ENCODE measurements at places on chromosomes 3 and 15.

DNA sequence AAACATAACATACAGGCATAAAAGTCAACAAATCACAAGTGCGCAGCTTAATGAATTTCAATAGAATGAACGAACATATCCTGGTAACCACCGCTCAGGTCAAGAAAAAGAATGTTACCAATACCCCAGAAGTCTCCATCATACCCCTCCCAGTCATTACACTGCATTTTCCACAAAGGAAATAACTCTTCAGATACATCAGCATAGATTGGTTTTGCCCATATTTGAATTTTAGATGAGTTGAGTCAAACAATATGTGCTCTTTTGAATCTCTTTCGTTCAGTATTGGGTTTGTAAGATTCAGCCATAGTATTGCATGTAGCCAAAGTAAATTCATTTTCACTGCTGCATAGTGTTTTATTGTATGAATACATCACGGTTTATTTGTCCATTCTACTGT is 6.2 kb upstream of the RAB6B start:
- no peak for DNase-seq

DNA sequence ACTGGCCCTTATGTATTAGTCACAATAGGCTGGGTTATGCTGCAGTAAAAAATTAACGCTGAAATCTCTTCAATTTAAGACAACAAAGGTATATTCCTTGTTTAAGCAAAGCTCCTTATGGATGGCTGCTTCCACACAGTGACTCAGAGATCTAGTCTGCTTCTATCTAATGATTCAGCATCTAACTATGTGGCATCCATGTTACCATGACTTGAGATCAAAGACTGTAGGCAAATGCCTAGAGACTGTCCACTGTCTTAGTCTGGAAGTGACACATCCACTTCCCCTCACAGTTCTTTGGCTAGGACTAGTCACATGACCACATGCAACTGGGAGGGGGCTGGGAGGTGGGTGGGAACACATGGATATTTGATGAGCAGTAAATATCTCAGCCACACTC is 61.3 kb upstream of the PSMD6 start:
- DNase-seq: no peak

- no peak for DNase-seq
Measured at GRCh38 chr3:75886971-75887526, 101.7 kb upstream of the ZNF717 start.

- no peak for DNase-seq
Measured at GRCh38 chr15:57731530-57732103, 25.1 kb downstream of the POLR2M start.

DNA sequence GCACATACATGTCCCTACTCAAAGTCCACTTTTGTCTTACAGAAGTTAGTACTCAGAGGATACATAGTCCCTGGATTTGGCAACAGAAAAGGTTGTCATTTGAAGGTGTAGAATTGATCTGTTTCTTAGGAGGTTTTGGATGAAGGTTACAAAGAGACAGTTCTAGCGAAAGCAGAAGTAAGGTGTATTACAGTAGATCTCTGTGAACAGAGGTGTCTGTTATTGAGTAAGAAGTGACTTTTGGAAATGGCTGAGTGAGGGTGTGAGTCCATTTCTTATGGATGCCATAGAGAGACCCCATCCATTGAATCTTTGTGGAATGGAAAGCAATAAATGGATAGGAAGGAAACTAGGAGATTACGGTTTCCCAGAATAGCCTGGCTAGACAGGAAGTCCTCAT is 5.6 kb downstream of the ZNF662 start:
- DNase-seq: no peak

- DNase-seq: no peak
Measured at GRCh38 chr3:37819591-37819990, 42.1 kb upstream of the CTDSPL start.

DNA sequence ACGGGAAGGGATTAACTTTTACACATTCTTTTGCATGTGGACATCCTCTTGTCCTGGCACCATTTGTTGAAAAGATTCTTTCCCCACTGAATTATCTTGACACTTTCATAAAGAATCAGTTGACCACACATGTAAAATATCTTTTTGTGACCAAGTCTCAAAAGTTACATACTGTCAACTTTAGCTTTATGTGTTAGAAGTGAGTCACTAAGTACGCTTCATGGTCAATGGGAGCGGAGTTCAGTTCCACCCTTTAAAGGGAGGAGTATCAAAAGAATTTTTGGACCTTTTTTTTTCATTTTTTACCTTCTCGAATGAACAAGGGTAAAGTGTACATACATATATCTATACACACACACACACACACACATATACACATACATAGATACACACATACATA is 35.4 kb downstream of the MAPK6 start:
- no peak for DNase-seq

DNA sequence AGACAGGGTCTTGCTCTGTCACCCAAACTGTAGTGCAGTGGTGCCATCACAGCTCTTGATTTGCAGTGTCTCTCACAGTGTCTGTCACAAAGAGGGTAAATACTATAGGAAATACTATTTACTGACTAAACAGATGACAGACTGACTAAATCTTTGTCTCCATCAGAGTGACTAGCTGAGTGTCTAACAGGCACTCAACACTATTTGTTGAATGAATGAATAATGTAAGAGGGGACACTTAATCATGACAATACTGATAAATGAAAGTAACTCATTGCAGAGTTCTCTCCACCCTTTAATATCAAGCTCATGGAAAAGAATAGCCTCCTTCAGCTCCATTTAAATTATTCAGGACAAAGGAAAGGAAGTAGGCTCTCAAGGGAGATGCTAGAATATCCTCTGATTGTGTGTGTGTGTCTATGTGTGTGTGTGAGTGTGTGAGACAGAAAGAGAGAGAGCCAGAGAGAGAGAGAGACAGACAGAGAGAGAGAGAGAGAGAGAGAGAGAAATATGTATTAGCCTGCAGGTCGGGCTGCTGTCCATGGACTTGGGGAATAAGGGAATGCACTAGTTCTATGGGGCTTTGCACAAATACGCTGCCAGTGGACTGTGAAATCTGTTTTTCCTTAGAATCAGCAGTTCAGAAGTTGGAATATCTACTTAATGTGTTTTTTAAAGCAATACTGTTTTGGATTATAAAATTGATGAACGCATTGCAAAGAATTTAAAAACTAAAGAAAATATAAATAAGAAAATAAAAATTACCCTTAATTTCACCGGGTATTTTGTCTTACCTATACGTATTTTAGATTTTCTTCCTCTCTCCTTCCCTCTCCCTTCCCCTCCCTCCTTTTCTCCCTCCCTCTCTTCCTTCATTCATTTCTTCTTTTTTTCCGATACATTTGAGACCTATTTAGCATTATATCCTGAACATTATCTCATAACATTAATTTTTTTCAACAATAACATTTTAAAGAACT is 132.9 kb upstream of the LRIG1 start:
- DNase-seq: peak; percentile 30

DNA sequence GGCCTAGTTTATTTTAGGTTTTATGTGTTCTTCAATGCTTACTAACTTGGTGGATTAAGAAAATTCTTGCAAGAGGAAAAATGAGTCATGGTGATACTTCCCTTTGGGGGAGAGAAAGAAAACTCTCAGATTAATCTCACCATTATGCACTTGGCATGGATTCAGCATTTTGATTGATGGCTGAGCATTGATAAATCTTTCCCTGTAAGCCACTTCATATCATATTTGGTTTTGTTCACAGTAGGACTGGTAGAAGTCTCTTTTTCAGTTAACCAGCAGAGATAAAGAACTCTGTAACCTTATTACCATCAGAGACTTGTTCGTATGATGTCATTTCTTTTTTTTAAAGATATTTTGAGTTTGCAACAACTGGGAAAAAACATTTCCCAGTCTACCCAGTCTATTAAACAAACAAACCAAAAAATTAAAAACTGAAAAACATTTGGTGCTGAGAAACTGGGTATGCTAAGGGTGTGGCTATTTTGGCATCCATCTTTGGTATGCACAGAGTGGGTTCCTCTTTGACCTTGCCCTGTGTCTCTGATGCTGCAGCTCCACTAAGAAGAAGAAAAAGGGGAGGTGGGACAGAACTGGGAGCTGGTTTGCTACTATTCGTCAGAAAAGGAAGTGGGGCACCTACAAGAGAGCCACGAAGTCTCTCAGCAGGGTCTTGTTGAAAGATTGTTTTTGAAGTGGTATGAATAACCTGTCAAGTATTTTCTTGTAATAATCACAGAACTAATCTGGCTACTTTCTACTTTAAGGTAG is 17.2 kb downstream of the TMOD3 start:
- DNase-seq: no peak

GRCh38 chr3:17077606-17078005 is 192.9 kb downstream of the PLCL2 start:
- DNase-seq: no peak

DNA sequence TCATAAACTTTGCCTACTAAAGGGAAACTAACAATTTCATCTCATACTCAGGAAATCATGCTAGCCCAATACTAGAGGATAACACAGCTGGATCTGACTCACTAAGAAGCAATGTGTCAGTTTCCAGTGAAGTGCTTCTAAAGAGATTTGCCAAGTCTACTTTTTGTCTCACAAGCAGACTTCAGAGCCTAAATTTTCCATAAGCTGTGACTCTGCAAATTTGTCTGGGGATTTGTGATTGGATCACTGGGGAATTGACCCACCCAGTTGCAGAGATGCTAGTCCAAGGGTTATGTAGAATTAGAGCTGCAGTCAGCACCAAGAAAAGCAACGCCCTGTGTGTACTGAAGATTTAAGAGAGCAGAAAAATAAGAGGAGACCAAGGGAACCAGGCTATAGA is 647.1 kb downstream of the NTRK3 start:
- no peak for DNase-seq

DNA sequence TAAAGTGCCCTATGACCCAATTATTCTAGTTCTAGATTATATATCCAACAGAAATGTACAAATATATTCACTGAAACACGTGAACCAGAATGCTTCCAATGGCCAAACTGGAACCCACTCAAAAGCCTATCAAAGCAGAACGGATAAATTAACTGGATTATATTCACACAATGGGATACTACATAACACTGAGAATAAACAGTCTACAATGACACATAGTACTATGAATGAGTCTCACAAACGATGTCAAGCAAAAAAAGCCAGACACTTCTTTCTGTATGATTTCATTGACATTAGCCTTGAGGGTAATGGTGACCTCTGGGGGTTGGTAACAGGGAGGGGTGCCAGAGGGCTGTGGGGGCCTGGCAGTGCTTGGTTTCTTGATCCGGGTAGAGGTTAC is 50.9 kb upstream of the HACD2 start:
- no peak for DNase-seq

GRCh38 chr15:82538961-82539690 is 1.1 kb downstream of the RPS17 start:
- no peak for DNase-seq

All from NCI-H1436 treated with DMSO at 0.1 percent for 48 hours (cell line).